ENCODE measurements at places on chromosomes 4 and X.

DNA sequence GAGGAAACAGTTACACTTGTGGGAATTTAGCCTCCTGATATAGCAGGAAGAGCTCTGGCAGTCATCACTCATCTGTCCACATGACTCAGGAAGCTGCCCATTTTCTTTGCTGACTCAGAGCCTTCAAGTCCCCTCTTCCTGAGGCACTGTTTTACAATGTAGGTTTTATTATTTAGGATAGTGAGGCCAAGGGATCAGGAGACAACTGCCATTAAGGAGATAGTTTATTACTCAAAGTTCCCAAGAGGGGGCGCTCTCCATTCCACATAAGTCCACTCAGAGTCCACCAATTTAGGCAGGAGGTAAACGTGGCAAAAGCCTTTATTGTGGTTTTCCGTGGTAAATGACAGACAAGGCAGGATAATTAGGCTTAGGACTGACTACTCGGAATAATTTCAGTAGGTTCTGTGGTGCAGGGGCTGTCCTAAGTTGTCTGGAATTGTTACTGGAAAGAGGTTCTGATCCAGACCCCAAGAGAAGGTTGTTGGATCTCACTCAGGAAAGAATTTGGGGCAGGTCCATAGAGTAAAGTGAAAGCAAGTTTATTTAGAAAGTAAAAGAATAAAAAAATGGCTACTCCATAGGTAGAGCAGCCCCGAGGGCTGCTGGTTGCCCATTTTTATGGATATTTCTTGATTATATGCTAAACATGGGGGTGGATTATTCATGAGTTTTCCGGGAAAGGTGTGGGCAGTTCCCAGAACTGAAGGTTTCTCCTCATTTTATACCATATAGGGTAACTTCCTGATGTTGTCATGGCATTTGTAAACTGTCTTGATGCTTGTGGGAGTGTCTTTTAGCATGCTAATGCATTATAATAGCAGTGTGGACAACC lies 96.0 kb upstream of the RAB40AL start:
- DNase-seq = no peak

- no peak for DNase-seq
These were observed 171.9 kb downstream of the TENM3 start for GRCh38 chr4:182415116-182415515.

DNA sequence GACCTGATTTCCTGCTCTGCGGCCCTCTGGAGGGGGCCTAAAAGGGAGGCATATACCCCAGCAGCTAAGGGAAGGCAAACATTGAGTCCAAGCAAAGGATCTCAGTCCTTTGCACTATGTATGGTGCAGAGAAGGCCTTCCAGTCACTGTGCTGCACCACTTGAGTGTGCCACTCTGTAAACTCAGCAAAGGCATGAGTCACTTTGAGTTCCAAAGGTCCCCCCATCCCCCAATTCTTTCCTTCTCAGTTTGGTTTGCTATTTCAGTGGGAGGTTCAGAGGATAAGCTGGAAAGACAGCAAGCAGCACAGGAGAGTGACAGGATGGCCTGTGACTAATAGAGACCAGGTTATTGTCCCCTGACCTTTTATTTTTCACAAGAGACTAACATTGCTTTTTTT lies 131.3 kb downstream of the FHDC1 start:
- no peak for DNase-seq

GRCh38 chr4:172844556-172844955 lies 324.1 kb upstream of the GALNT7 start:
- no peak for DNase-seq

DNA sequence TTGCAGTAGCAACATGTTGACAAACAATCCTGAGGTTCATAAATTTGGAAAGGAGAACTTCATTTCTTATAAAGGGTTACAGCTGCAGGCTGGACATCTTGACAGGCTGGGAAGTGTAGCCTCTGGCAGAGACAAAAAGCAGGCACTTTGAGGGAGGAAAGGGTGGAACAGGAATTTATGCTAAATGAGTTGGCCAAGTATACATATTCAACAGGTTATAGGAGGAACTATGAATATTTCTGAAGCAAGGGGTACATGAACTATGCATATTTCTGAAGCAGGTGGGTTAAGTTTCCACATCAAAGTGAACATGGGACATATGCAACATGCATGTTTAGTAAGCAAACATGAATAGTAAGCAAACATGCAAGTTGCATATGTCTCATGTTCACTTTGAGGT lies 1.6 kb upstream of the ANTXR2 start:
- no peak for DNase-seq

DNA sequence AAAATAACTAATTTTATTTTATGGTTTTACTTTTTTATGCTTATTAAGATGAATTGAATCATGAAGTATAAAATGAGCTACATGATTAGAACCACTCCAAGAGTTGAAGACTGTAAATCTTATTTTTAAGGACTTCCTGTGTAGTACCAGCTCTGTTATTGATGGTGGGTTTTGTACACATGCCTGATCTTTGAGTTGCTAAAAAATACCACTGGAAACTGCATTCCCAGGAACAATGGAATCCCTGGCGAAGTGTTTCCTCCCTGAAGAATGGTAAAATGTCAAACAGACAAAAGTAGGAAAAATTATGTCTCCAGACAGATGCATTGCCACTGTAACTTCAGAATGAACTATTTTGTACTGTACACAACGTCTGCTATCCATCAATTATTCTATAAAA lies 935.4 kb upstream of the TENM3 start:
- no peak for DNase-seq

DNA sequence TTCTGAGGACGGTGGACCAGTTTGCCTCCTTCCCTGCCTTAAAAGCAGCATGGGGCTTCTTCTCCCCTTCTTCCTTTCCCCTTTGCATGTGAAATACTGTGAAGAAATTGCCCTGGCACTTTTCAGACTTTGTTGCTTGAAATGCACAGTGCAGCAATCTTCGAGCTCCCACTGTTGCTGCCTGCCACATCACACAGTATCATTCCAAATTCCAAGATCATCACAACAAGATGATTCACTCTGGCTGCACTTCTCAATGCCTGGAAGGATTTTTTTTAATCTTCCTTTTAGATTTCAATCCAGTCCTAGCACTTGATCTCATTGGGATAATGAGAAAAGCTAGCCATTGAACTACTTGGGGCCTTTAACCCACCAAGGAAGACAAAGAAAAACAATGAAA lies 255.3 kb downstream of the RAPGEF2 start:
- no peak for DNase-seq

GRCh38 chrX:55220119-55220794 lies at the start of gene PAGE5:
TSS of gene PAGE5 (plus strand) at chrX:55220346. CDS start at chrX:55221383, 1,037 bp downstream.
- DNase-seq = no peak

DNA sequence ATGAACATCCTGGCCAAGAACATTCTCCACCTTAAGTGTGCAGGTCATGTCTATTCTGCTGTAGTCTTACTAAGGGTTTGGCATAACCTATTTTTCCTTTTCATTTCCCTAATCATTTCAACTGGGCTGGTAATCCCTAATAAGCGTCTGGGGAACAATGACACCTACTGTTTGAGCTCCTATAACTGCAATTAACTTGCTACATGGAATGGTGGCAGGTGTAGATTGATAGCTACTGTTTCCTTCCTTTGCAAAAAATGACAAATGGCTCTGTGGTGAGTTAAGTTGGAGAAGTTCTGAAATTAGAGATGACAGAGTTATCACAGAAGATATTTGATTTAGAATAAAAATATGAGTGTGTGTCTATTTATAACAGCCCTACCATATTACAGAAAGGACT lies 104.5 kb upstream of the NAP1L5 start:
- no peak for DNase-seq

- DNase-seq = no peak
These were observed 187.1 kb downstream of the BCOR start for GRCh38 chrX:39910651-39911050.

DNA sequence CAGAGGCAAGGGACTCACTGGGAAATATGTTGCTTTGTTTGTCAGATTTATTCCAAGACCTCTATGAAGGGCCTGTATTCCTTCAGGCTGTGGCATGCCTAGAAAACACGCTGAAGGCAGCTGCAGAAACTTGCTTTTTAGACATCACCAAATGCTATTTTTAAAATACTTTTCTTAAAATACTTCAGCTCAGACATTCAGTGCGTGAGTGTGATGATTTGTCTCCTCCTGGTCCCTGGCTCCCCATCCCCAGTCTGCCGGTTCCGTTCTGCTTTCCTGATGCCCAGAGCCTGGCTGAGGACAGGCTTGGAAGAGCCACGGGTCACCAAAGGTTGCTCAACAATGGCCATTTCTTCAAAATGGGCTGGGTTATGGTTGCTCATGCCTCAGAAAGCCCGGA lies 55.0 kb downstream of the PSAPL1 start:
- DNase-seq = no peak

- no peak for DNase-seq
These were observed 1.4 kb downstream of the SLC16A2 start for GRCh38 chrX:74422576-74423288.

DNA sequence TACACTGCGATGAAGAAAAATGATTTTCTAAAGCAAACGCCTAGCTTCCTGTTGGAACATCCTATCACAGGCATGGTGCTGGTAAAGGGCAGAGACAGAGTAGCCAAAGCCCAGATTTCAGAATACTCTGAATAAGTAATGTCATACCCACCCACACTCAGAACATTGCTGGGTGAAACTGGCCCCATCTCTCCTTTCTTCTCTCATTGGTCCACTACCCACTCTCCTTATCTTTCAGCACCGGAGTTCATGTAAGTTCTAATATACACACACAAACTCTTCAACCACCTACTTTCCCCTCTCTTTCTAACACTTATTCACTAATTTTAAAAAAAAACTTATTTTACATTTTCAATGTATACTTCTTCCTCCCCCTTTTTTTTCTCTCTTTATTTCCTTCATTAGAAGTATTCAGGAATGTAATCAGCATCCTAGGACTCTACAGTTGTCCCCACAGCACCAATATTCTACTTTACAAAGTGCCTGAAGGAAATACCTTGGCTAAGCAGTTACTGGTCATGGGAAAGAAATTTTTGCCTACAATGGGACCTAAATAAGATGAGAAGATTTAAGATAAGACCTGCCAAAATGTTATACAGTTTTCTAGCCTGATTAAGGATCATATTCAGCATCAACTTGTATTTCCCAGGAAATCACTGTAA lies 63.0 kb downstream of the SEC24D start:
- no peak for DNase-seq

DNA sequence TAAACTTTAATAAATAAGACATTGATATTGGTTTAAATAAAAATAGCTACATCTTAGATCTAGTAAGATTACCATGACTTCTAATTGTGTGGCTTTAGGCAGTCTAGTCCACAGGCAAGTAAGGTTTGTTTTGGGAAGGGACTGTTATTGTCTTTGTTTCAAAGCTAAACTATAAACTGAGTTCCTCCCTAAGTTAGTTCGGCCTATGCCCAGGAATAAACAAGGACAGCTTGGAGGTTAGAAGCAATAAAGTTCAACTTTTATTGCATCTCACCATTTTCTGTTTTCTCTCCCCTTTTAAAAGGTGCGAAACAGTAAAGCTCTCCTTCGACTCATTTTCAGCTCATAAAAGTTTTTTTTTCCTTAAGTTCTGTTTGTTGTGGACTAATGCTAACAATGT lies 70.4 kb upstream of the S100G start:
- no peak for DNase-seq

- no peak for DNase-seq
These were observed 11.0 kb downstream of the CUL4B start for GRCh38 chrX:120549483-120550452.

GRCh38 chrX:39399387-39399786 lies 598.1 kb downstream of the MID1IP1 start:
- no peak for DNase-seq

GRCh38 chrX:2679534-2680485 lies 11.3 kb upstream of the CD99 start:
- DNase-seq = no peak

DNA sequence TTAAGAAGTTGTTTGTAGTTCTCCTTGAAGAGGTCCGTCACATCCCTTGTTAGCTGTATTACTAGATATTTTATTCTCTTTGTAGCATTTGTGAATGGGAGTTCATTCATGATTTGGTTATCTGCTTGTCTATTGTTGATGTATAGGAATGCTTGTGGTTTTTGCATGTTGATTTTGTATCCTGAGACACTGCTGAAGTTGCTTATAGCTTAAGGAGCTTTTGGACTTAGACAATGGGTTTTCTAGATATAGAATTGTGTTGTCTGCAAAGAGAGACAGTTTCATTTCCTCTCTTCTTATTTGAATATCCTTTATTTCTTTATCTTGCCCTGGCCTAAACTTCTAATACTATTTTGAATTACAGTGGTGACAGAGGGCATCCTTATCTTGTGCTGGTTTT lies 52.1 kb upstream of the GRID2 start:
- DNase-seq = no peak

GRCh38 chrX:10119399-10119990 lies 37.3 kb upstream of the CLCN4 start:
- DNase-seq = peak; percentile 62

DNA sequence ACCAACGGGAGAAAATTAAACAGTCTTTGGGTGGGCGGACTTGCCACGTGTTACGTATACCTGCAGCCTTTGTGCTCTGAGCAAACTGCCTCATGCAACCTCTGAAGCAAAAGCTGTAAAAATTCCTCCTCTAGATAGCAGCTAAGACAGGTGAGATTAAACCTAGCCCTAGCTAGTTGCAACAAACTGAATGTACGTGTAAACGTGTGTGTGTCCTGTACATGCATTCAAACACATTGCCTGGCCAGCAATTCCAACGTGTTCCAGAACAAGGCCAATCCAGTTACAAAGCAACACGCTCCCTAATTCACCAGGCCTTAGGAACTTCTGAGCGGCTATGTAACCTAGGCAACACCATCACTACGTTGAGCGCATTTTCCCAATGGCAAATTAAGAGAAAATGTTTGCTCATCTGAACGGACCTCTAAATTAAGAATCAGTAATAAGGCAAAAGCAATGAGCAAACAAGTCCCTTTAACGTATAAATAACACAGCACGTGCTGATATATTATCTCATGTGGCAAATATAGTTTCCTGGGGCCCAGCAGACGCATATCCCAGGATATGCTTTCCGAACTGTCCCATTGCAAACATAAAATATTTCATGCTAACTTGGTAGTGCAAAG lies 792 bp downstream of the PPID start:
- DNase-seq = no peak

DNA sequence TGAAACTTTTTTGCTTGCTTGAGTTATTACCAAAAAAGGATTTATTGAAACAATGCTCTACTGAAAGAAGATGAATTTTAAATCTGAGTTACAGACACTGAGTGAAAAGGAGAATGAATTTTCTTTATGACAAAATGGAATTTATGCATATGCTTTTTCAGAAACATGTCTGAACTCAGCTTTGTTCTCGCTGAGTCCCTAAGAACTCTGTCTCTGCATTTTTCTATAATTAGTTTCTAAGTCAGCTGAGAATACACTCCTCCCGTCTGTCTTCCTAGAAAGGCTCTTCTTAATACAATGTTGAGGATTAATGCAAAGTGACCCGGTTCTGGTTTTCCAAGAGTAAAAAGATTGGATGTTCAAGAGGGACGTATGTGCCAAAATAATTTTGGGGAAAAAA lies 463.5 kb downstream of the NKX6-1 start:
- no peak for DNase-seq

- DNase-seq = no peak
These were observed 38.6 kb downstream of the TMEM150C start for GRCh38 chr4:82523179-82523578.

DNA sequence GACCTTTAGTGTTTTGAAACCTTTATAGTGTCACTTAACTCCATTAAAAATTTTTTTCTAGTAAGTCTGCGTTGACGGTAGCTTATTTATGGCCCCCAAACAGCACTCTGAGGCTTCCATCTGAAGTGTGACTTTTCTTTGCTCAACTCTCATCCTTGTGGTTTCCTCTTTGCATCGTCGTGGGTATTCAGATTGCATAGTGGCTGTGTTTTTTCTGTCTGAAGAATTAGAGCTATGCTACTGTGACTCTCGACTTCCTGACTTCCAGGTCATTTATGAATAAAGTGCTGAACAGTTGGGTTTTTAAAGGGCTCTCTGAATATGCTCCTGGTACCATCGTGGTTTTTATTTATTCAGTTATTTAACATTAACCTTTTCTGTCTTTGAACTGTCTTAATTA lies 44.9 kb downstream of the JADE1 start:
- DNase-seq = no peak

Data from effector memory CD4-positive, alpha-beta T cell (primary cell).